Testis (tissue), 5 donors: ENCODE measurements at places on chromosomes 7 and 10. TPM values are rescaled to one million over a fixed set of nuclear protein-coding genes. Genes with fewer than 3 reads are reported as not detected.

PPP1R3A gene
- 0.24 TPM for total RNA-seq

LIPN gene
- total RNA-seq, result 0.31 TPM

RASA4B gene
- total RNA-seq, result 15.7 TPM

ADCK2 gene
- total RNA-seq, result 21.2 TPM

SNX10 gene
- 4.4 TPM for total RNA-seq

ZNF804B gene
- total RNA-seq, result 0.39 TPM

MOGAT3 gene
- total RNA-seq, result not detected

PLEKHA1 gene
- 35.7 TPM for total RNA-seq

ARHGAP22 gene
- 6.2 TPM for total RNA-seq

SLC25A40 gene
- 34.0 TPM for total RNA-seq

OIT3 gene
- total RNA-seq, result 0.87 TPM

ATG9B gene
- 14.9 TPM for total RNA-seq

ABCB4 gene
- 2.0 TPM for total RNA-seq

MMD2 gene
- total RNA-seq, result 21.6 TPM

PIP gene
- total RNA-seq, result not detected

RBP3 gene
- total RNA-seq, result not detected

FMC1 gene
- 60.0 TPM for total RNA-seq

SAMD8 gene
- 55.3 TPM for total RNA-seq

FRMPD2 gene
- 6.4 TPM for total RNA-seq

CFTR gene
- total RNA-seq, result 5.1 TPM

CCNJ gene
- total RNA-seq, result 7.0 TPM

SHH gene
- total RNA-seq, result 0.06 TPM

CACUL1 gene
- 62.6 TPM for total RNA-seq

INHBA gene
- 8.0 TPM for total RNA-seq
